ENCODE measurements at places on chromosomes 2 and 18.

- no peak for DNase-seq
These were observed 62.1 kb downstream of the SCN3A start for GRCh38 chr2:165141601-165142354.

DNA sequence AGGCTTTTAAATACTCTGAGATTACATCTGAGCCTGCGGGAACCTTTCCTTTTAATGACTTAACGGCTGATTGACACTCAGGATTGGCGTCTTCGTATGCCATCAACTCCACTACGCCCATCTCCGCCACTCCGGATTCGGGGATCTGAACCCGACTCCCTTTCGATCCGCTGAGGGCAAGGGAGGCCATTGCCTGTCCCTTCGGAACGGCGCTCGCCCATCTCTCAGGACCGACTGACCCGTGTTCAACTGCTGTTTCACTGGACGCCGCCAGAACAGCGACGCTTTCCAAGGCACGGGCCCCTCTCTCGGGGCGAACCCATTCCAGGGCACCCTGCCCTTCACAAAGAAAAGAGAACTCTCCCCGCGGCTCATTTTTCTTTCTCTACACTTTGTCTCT lies 90.4 kb downstream of the PID1 start:
- no peak for DNase-seq

DNA sequence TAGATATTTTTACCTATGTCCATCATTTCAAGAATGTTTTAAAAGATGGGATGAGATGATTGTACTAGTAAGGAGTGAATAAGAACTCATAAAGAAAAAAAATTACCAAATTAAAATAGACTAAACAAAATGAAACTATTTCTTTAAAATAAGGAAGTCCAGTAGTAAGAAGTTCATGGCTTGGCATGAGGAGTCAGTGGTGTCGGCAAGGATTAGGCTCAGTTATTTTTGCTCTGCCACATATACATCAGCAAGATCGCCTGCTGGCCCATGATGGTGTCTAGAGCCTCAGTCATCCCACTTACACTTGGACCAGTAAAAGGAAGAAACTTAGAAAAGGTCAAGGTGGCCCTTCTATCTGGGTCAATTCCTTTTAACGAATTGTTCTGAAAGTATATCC lies 300.9 kb upstream of the SLC8A1 start:
- no peak for DNase-seq

DNA sequence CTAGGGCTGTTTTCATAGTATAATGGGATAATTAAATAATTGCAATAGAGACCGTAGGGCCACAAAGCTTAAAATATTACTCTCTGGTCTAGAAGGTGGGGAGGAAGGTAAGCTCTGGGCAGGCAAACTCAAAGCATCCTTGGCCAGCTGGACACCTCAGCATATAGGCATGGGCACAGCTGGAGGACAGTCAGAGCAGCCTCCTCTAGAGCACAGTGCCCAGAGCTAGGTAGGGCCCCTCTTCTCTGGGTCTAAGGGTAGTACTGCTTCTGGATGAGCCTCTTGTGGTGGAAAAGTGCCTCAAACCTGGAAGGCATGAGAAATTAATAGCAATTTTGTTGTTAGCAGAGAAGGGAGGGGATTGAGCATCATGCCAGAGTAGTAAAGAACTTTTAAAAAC lies 291.3 kb upstream of the FBXO11 start:
- DNase-seq, result no peak
